Effector memory CD4-positive, alpha-beta T cell (primary cell): ENCODE measurements at places on chromosomes 3 and 15.

- no peaks in the 10 kb centered on the region for H3K36me3 ChIP-seq
- H3K4me1 ChIP-seq: no peaks in the 10 kb centered on the region
- H3K27me3 ChIP-seq: no peaks in the 10 kb centered on the region
- H3K4me3 ChIP-seq: no peak overlapping the region
- no peak for DNase-seq
Measured at GRCh38 chr3:56536735-56537134, 20.2 kb upstream of the CCDC66 start.

- H3K27me3 ChIP-seq: no peaks in the 10 kb centered on the region
- no peak overlapping the region for H3K4me3 ChIP-seq
- H3K36me3 ChIP-seq: peaks cover 50% of the 10 kb centered on the region
- no peaks in the 10 kb centered on the region for H3K4me1 ChIP-seq
- DNase-seq: no peak
Measured at GRCh38 chr3:183781246-183781645, 44.1 kb downstream of the MAP6D1 start.

- no peak overlapping the region for H3K27ac ChIP-seq
- DNase-seq: no peak
- H3K4me3 ChIP-seq: no peak overlapping the region
Measured at GRCh38 chr3:13281507-13282357, 138.4 kb downstream of the NUP210 start.

- no peaks in the 10 kb centered on the region for H3K36me3 ChIP-seq
- H3K27me3 ChIP-seq: no peaks in the 10 kb centered on the region
- DNase-seq: no peak
- H3K4me1 ChIP-seq: no peaks in the 10 kb centered on the region
Measured at GRCh38 chr3:13608969-13609725, 60.2 kb downstream of the FBLN2 start.

DNA sequence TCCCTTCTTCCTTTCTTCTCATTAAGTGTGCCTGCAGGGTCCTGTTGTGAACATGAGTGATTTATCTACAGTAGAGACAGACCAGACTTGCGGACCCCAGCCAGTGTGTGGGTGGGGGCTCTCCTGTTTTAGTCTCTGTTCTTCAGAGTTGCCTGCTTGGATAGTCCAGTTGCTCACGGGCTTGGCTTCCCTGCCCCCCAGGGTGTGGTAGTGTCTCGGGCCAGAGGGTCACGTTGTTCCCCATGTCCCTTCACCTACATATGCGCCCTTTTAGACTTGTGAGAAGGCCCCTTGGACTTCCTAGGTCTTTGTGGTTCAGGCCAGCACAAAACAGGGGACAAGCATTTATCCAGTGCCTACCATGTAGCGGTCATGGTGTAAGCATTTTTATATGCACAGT lies 85.8 kb downstream of the AAGAB start:
- H3K27me3 ChIP-seq: no peaks in the 10 kb centered on the region
- no peaks in the 10 kb centered on the region for H3K4me1 ChIP-seq
- no peak overlapping the region for H3K4me3 ChIP-seq
- DNase-seq: no peak

GRCh38 chr15:34993877-34994276 lies 5.8 kb upstream of the ZNF770 start:
- H3K36me3 ChIP-seq: no peaks in the 10 kb centered on the region
- H3K27ac ChIP-seq: no peak overlapping the region
- H3K4me1 ChIP-seq: no peaks in the 10 kb centered on the region
- H3K4me3 ChIP-seq: no peak overlapping the region
- DNase-seq: no peak
- H3K27me3 ChIP-seq: no peaks in the 10 kb centered on the region

DNA sequence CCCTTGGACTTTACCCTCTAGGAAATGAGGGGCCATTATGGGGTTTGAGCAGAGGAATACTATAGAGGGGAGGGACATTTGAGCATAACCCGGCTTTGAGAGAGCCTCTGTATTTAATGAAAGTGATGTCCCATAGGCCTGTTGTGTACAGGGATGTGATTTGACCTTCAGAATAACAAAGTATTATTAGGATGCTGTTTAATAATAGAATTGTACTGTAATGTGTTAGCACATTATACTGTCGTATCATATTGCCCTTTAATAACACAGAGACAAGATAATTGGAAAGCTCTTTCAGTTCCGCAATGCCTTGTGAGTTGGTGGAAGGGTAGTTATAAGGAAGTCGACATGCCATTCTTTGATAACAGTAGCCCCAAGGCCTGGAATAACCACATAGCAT lies 328.3 kb downstream of the RYR3 start:
- H3K27ac ChIP-seq: no peak overlapping the region
- no peaks in the 10 kb centered on the region for H3K27me3 ChIP-seq
- no peak for DNase-seq
- no peaks in the 10 kb centered on the region for H3K36me3 ChIP-seq
- no peaks in the 10 kb centered on the region for H3K4me1 ChIP-seq

- no peaks in the 10 kb centered on the region for H3K4me1 ChIP-seq
- no peak overlapping the region for H3K27ac ChIP-seq
- no peak overlapping the region for H3K4me3 ChIP-seq
- no peaks in the 10 kb centered on the region for H3K27me3 ChIP-seq
Measured at GRCh38 chr3:30510596-30510995, 95.8 kb upstream of the TGFBR2 start.

- H3K36me3 ChIP-seq: no peaks in the 10 kb centered on the region
- H3K27ac ChIP-seq: peak overlapping the region; percentile 90
- DNase-seq: no peak
- peaks cover 24% of the 10 kb centered on the region for H3K4me1 ChIP-seq
- peak overlapping the region; percentile 82 for H3K4me3 ChIP-seq
Measured at GRCh38 chr15:34338347-34338746, 766 bp upstream of the SLC12A6 start.

DNA sequence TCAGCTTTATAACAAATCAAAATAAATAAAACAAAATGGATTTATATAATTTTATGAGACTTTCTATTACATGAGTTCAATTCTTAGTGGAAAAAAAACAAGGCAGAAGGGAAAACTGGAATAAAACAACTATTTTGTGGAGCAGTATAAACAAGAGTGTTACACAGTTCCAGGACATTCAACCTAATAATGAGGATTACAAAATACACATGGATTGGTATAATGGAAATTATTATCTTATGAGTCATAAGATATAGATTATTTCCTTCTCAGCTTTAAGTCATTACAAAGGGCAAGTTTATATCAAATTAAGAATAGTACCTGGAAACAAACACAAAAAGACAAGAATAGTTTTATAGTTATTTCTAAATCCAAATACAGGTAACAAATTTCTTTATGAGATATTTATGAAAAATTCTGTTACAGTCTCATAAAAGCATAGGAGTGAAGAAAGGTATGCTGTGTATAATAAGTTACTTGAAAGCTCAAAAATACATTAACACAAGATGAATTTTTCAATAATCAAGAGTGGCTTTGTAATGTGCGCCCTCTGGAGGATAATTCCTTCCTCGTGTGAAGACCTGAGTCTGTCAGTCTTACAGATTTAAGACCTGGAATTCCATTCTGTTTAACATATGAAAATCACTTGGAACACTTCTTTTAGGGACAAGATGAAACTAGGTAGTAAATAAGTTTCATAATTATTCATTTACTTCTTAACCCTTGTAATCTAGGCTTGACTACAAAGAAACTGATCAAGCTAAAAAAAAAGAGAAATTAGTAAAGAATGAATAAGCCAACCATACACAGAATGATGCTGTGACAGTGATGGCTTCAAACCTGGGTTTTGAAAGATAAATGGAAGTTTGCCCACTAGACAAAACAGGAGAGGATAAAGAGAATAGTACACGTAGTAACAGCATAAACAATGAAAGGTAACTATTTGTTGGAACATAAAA lies 9.5 kb downstream of the COPS2 start:
- H3K4me1 ChIP-seq: no peaks in the 10 kb centered on the region
- H3K4me3 ChIP-seq: no peak overlapping the region
- H3K27ac ChIP-seq: no peak overlapping the region
